ENCODE measurements at places on chromosomes 5 and 9. TPM values are rescaled to one million over a fixed set of nuclear protein-coding genes. Genes with fewer than 3 reads are reported as not detected.

SCGB3A2 gene
- not detected for total RNA-seq

DNA sequence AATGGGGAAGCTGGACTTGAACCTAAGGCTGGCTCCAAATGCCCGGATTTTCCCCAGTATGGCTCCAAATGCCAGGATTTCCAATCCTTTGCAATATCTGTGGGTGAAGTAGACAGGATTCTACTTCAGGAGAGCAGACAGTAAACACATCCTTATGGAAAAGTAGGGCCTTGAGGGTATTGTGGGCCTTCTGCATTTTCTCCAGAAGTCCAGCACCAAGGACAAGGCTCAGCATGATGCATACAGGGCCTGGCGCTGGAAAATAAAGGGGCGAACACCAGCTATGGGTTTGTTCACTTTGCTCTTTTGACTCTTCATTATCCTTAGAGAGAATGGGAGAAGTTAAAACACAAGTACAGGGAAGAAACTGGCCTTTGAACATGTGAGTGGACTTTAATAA, 347.5 kb downstream of the SEMA5A start:
- no peaks in the 10 kb centered on the region for H3K27me3 ChIP-seq
- no peaks in the 10 kb centered on the region for H3K4me1 ChIP-seq
- no peak for DNase-seq
- H3K27ac ChIP-seq = no peak overlapping the region
- no peak overlapping the region for H3K4me3 ChIP-seq

FOXE1 gene
- not detected for total RNA-seq

GRCh38 chr9:33620738-33621439, 96.8 kb downstream of the ANKRD18B start:
- no peaks in the 10 kb centered on the region for H3K27me3 ChIP-seq
- no peak overlapping the region for H3K27ac ChIP-seq
- no peak for DNase-seq
- H3K36me3 ChIP-seq = no peaks in the 10 kb centered on the region
- no peaks in the 10 kb centered on the region for H3K4me1 ChIP-seq
- no peak overlapping the region for H3K4me3 ChIP-seq

PFN3 gene
- total RNA-seq = not detected

- H3K4me1 ChIP-seq = no peaks in the 10 kb centered on the region
- H3K36me3 ChIP-seq = no peaks in the 10 kb centered on the region
- H3K4me3 ChIP-seq = no peak overlapping the region
These were observed 60.1 kb upstream of the ITGA1 start for GRCh38 chr5:52727576-52727975.

GRCh38 chr5:10724781-10725507, 36.1 kb downstream of the DAP start:
- no peaks in the 10 kb centered on the region for H3K27me3 ChIP-seq
- DNase-seq = no peak
- H3K4me1 ChIP-seq = peaks cover 4% of the 10 kb centered on the region
- no peak overlapping the region for H3K4me3 ChIP-seq

DNA sequence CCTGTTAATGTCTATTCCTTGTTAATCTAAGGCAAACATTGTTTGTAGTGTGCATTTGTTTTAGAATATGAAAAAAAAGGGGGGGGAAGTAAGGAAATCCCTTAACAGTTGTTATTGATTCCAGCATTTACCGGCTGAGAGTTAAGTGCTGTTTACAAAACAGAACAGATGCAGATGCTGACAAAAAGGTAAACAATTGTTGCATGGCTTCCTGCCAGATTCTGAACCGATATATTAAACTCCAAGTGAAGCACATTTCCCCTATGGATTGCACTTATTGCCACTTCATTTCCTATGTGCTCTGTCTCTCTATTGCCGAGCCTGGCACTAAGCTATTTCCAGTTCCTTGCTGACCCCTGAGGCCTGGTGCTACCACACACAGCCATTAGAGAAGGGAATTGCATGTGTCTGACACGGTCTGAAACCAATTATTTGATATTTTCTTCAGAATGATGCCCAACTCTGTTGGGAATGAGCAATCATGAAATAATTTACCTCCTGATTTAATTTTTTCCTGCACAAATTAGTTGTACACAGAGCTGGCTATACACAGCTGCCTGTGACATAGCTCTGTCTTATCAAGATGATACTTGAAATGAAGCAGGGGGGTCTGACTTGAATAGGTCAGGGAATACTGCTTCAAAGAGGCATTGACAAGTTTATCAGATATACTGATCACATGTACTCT, 109.8 kb downstream of the KIAA0825 start:
- H3K4me3 ChIP-seq = no peak overlapping the region
- no peaks in the 10 kb centered on the region for H3K36me3 ChIP-seq
- H3K4me1 ChIP-seq = no peaks in the 10 kb centered on the region

GRCh38 chr9:76586390-76587314, 127.7 kb downstream of the GCNT1 start:
- H3K4me1 ChIP-seq = no peaks in the 10 kb centered on the region
- H3K27ac ChIP-seq = no peak overlapping the region
- H3K4me3 ChIP-seq = no peak overlapping the region
- DNase-seq = no peak

RGS7BP gene
- 0.97 TPM for total RNA-seq

DNA sequence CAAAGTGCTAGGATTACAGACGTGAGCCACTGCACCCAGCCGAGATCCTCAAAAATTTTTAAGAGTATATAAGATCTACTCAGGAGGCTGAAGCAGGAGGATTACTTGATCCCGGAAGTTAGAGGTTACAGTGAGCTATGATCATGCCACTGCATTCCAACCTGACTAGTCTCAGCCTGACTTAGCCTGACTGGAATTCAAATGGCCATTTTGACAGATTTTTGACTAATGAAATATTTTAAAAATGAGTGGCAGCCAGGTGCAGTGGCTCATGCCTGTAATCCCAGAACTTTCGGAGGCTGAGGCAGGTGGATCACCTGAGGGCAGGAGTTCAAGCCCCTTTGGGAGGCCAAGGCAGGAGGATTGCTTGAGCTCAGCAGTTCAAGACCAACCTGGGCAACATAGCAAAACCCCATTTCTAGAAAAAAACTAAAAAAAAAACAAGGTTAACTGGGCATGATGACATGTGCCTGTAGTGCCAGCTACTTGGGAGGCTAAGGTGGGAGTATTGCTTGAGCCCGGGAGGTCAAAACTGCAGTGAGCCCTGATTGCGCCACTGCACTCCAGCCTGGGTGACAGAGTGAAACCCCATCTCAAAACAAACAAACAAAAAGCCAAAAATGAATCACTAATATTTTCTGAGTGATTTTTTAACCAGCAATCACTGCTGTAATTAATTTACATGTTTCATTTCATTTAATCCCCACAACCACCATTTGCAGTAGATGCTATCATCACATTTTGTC, 16.6 kb downstream of the ATOX1 start:
- H3K27ac ChIP-seq = no peak overlapping the region
- no peak overlapping the region for H3K4me3 ChIP-seq
- H3K4me1 ChIP-seq = no peaks in the 10 kb centered on the region
- no peaks in the 10 kb centered on the region for H3K27me3 ChIP-seq
- no peaks in the 10 kb centered on the region for H3K36me3 ChIP-seq
- DNase-seq = no peak

CD14 gene
- 250 TPM for total RNA-seq

- H3K4me1 ChIP-seq = no peaks in the 10 kb centered on the region
- H3K4me3 ChIP-seq = no peak overlapping the region
These were observed 42.8 kb downstream of the PDE4D start for GRCh38 chr5:59850766-59851165.

TAF11L10 gene
- total RNA-seq = not detected

DNA sequence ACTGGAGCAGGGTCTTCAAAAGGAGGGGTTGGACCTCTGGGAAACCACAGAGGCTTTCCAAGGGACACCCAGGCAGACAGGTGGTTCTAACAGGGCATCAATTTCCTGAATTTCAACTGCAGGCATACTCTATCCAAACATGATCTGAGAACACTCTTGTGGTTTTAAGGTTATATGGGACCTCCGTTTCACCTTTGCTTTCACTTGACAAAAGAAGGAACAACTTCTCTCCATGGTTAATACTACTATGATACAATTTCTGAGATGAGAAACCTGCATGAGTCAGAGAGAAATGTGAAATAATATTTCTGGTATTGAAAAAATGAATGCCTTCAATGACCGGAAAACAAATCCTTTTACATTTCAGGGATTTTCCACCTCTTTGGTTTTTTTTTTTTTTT, 28.0 kb upstream of the ERAP1 start:
- H3K27ac ChIP-seq = no peak overlapping the region
- no peaks in the 10 kb centered on the region for H3K27me3 ChIP-seq
- no peak for DNase-seq
- no peaks in the 10 kb centered on the region for H3K4me1 ChIP-seq
- no peaks in the 10 kb centered on the region for H3K36me3 ChIP-seq

- no peaks in the 10 kb centered on the region for H3K27me3 ChIP-seq
- H3K36me3 ChIP-seq = no peaks in the 10 kb centered on the region
- peak; percentile 99 for DNase-seq
- peaks cover 29% of the 10 kb centered on the region for H3K4me1 ChIP-seq
These were observed 16.8 kb upstream of the CDK7 start for GRCh38 chr5:69217548-69218526.

GRCh38 chr5:56003679-56004078, 8.9 kb upstream of the IL6ST start:
- DNase-seq = no peak
- no peak overlapping the region for H3K4me3 ChIP-seq
- H3K27me3 ChIP-seq = no peaks in the 10 kb centered on the region
- no peaks in the 10 kb centered on the region for H3K4me1 ChIP-seq
- H3K36me3 ChIP-seq = no peaks in the 10 kb centered on the region
- no peak overlapping the region for H3K27ac ChIP-seq

All from right lobe of liver (tissue), 6 donors.